ENCODE measurements at places on chromosomes 3 and 15. TPM values are rescaled to one million over a fixed set of nuclear protein-coding genes. Genes with fewer than 3 reads are reported as not detected.
A peak's percentile ranks its signal among the peaks of the same experiment; 100 is the strongest.

GRCh38 chr15:80242802-80243201, 9.2 kb downstream of the CTXND1 start:
- DNase-seq, result no peak

GRCh38 chr3:98577178-98577895, 16.1 kb downstream of the CPOX start:
- no peak for DNase-seq

GRCh38 chr15:44066211-44066827, 128.8 kb downstream of the FRMD5 start:
- no peak for DNase-seq

DNA sequence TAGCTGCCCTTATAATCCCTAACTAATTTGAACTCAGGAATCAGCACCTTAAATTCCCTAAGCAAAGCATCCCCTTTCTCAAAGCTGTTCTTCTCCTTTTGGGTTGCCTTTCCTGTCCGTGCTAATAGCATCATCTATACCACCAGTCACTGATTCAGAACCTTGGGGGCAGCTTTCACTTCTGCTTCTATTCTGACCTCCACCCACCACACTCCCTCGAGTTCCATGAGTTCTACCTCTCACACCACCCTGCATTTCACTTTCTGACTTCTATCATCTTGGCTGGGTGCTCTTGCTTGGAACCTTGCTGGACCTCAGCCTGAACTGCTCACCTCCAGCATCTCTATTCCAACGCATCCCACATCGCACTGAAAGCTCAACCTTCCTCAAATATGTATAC, 55.4 kb upstream of the KCNMB2 start:
- no peak for DNase-seq

GRCh38 chr15:62119227-62119864, 45.7 kb downstream of the C2CD4B start:
- no peak for DNase-seq

DNA sequence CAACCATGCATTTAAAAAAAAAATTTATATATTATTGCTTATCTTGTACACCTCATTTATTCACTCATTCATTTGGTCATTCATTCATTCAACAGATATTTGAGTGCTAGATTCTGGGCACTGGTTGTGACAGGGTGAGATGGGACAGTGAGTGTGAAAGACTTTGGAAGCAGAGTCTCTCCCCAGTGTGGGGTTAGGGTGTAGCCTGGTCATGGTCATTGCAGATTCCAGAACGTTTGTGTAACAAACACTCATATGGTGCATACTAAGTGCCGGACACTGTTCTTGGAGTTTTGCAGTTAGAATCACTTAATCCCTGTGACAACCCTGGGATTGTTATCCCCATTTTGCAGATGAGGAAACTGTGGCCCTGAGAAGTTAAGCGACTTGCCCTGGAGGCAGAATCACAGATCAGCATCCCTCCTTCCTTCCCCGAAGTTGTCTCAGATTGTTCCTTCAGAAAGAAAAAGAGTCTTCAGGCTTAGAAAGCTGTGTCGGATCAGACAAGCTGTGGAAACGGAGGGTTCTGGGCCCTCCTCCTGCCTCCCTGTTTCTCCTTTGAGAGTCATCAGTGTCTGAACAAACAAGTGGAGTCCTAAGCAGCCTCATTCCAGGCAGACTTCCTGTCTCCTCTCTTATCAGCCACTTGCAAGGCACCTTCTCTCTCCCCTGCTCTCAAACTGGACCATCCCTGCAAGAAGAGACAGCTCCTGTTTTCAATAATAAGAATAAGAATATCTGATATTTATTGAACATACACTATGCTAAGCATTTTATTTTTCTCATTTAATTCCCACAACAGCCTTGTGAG, 6.3 kb downstream of the LOXL1 start:
- no peak for DNase-seq

GRCh38 chr3:41365973-41366372, 166.7 kb downstream of the CTNNB1 start:
- DNase-seq, result no peak

DNA sequence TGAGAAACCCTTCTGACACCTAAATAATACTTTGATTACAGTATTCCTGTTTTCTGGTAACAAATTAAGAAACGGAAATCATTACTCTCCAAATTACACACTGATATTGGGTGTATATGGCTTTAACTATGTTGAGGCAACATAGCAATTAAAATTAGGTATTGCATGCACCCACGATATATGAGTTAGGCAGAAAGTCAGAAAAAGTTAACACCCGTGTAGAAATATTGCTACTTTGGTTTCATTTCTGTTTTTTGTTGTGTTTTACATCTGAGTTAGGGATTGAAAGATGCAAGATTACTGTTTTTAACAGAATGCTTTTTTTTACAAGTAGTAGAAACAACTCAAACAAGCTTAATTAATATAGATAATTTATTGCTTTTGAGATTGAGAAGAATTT, 327.8 kb downstream of the GBE1 start:
- no peak for DNase-seq

GRCh38 chr3:18444595-18445400, 19.7 kb upstream of the SATB1 start:
- DNase-seq, result peak; percentile 66

DNA sequence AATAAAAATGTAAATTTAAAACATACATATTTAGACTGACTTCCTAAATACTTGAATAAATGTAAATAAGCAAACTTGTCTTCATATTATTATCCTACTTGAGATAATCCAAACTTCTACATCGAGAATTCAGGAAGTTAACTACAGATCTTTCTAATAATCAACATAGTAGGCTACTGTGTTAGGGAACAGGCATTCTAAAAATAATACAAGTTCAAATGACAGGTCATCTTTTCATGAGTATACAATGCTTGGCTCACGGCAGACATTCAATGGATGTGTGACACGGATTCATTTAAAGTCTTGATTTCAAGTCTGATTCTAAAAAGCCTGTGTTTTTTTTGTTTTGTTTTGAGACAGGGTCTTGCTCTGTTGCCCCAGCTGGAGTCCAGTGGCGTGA, 88.7 kb downstream of the BTD start:
- no peak for DNase-seq

DNA sequence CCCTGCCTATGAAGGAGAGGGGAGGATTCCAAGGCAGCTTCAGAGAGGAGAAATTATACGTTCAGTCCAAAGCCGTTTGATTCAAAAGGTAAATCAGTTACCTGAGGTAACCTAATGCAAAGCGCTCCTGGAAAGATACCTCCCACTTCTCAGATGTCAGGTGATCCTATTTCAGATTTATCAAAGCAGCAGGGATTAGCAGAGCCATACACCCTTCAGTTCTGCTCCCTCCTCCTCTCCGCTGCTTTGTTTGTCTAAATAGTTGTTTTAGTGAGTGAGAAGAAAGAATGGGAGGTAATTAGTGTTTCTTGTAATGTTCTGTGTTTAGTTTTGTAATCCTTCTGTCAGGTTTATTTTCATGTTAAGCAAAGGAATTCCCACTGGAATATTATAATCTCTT, 81.1 kb downstream of the SOX14 start:
- DNase-seq, result no peak

DNA sequence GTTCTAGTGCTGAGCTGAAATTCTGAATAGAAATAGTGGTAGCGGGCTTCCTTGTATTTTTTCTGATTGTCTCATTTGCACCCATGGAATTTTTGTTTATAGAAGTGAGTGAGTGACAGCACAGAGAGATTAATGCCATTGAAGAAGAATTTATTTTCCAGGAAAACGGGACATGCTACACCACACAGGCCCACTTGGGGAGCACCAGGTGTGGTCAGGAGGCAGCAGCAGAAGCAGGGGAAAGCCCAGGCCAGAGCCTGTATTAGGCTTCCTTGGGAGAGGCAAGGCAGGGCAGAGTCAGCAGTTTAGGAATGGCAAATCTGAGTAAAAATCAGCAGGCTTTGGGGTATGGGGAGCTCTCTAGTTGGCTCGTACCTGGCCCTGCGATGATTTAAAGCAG, 88.4 kb upstream of the ATP11B start:
- DNase-seq, result no peak

- DNase-seq, result no peak
Observed at GRCh38 chr3:156149876-156150275, 29.5 kb downstream of the KCNAB1 start.

DNA sequence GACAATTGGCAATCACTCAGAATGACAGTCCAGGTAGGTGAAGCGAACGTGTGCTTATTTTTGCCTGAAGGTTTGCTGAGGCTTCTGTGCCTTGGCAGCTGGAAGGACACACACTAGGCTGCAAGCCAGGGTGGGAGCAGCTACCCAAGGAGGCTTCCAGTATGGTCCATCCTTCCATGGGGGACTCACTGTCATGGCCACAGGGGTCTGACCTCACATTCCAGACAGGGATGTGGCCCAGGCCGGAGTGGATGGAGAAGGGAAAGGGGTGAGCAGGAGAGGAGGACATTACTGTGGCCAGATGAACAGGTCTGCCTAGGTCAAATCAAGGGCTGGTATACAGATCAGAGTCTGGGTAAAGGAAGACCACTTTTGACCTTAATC, 247.7 kb downstream of the ADAMTS17 start:
- DNase-seq, result no peak

- no peak for DNase-seq
Observed at GRCh38 chr15:92076541-92076940, 223.0 kb downstream of the SLCO3A1 start.

DNA sequence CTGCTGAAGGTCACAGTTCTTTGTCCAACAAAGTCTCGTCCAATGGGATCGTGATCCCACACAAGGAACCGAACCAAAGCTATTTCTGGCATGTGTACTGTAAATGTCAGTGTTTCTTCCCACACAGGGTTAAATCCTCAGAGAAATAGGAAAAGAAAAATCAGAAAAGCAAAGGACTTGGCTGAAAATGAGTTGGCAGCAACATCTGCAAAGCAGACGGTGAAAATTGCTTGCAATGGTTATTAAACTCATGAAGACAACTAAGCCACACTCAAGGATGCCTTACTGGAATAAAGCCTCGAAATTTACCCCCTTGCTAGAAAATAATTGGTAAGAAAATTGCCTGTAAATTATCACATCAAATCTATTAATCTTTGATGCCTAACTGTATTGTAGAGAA, 195.2 kb upstream of the STRIT1 start:
- DNase-seq, result no peak

DNA sequence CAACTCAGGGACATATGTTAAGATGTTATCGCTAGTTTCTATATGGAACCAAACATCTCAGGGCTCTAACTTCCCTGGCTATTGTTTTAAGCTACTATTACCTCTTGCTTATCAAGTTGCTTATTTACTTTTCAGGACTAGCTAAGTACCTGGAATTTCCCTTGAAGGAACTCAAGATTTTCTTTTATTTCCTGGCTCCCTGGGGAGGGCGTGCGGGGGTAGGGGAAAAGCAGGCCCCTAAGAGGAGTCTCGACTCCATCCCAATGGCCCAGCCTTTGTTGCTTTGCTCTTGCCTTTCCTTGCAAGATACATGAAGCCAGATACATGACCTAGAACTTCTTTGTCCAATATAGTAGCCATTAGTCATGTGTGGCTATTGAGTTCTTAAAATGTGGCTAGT, 76.9 kb upstream of the STXBP5L start:
- DNase-seq, result no peak

ALAS1 gene
- 144 TPM for total RNA-seq

DET1 gene
- 14.1 TPM for total RNA-seq

SEC22A gene
- total RNA-seq, result 15.2 TPM

CAMP gene
- total RNA-seq, result 2.0 TPM

OSTN gene
- not detected for total RNA-seq

CPLX3 gene
- total RNA-seq, result not detected

GREM1 gene
- total RNA-seq, result 26.0 TPM

WDR93 gene
- 0.68 TPM for total RNA-seq

PLCB2 gene
- total RNA-seq, result 26.9 TPM

CYP19A1 gene
- total RNA-seq, result 0.34 TPM

OIP5 gene
- total RNA-seq, result not detected

ZNF80 gene
- total RNA-seq, result not detected

Data from ureter (tissue), 1 donor.